ENCODE measurements at places on chromosomes 12 and 14. TPM values are rescaled to one million over a fixed set of nuclear protein-coding genes. Genes with fewer than 3 reads are reported as not detected.
A peak's percentile ranks its signal among the peaks of the same experiment; 100 is the strongest.

Gene FOXG1
- not detected for total RNA-seq

Gene BEGAIN
- 0.48 TPM for total RNA-seq

Gene VEZT
- 106 TPM for total RNA-seq

- DNase-seq: peak; percentile 81
Measured at GRCh38 chr12:46553266-46553665, 180.7 kb upstream of the SLC38A2 start.

DNA sequence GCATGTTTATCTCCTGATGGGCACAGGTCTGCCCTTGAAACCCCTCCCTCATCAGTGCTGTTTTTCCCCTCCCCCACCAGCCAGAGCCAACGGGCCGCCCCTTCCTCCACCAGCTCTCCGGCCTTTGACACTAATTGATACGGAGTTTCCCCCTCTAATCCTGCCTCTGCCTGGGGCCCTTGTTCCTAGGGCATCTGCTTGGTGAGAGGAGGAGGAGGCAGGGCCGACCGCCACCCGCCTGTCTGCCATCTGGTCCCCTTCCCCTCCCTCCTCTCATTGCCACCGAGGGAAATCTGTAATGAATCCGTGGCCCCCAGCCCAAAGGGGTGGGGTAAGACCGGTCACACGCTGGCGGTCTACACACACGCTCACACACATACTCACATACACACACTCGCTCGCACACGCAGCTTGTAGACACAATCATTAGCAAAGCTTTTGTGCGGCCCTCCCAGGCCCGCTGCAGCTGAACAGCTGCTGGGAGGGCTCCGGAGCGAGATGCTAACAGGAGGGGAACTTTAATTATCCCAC is 27.4 kb downstream of the SRRM4 start:
- no peak for DNase-seq

DNA sequence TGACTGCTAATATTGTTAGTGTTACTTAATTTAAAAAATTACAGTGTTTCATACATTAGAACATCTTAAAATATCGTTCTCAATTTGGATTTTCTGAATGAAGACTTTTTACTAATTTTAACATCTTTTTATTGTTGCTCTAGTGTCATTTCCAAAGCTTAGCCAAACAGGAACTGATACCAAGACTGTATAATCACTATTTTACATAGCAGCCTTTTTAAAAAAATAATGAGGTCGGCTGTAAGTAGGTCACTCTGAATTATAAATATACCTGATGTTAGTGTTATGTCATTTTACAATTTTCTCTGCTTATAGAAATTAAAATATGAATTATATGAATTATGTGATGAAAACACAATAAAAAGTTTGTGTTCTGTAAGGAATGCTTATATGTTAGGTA is 321.5 kb downstream of the TMEM117 start:
- no peak for DNase-seq

- DNase-seq: no peak
Measured at GRCh38 chr14:102514987-102515733, 5.6 kb upstream of the ANKRD9 start.

GRCh38 chr12:85872497-85873091 is 1.5 kb upstream of the NTS start:
- DNase-seq: peak; percentile 4

DNA sequence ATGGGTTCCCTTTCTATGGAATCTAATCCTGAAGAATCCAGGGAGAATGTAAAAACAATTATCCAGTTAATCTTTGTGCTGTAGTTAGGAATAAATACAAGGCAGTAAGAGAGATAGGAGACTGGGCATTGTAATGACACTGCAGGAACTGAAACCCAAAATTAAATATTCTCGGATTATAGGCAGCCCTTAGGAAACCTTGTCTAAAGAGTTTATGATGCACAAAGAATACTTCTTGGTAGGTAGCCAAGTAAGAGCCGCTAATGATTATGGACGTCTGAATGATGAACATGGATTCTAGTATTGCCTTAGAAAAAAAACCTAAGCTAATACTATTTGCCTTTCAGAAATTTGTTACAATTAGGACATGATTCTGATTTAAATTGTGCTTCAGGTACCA is 165.4 kb upstream of the LRIG3 start:
- DNase-seq: no peak

DNA sequence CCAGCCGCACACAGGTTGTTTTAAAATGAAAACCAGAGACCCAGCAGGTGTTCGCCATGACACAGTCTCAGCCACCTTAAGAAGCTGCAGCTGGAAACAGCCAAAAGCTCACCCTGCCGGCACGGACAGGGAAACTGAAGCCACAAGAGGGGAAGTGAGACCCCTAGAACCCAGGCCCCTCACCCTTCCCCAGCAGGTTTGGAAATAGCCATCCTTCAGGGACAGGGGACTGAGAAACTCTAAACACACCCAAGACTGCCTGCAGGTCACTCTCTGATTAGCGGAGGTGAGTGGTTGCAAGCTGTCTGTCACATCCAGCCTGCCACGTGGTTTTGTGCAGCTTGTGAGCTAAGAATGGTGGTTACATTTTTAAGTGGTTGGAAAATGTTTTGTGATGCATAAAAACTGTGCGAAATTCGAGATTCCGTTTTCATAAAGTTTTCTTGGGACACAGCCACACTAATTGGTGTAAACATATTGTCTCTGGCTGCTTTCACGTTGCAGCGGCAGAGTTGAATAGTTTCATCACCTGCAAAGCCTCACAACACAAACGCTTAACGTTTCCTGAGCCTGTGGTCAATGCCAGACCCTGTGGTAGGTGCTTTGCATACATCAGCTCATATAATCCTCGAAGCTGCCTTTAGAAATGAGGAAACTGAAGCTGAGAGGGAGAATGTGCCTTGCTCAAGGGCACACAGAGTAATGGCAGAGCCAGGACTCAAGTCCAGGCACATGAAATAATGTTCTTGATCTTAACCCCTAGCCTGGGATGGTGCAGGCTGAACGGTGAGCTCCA is 1.7 kb upstream of the SELPLG start:
- DNase-seq: no peak

- DNase-seq: no peak
Measured at GRCh38 chr12:117522559-117522958, 161.1 kb upstream of the NOS1 start.

DNA sequence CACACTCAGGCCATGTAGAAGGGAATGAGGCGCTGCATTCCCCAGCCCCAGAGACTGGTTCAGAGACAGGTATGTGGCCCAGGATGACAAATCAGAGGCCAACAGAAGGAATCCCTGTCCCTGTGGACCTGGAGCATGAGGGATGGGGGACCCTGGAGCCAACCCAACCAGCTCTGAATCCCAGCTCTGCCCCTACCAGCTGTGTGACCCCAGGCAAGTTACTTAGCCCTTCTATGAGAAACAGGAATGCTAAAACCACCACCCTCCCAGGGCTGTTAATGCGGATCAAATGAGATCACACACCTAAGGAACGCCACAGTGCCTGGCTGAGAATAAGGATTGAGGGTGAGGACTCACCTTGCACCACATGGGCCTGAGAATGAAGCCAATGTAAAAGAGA is 15.6 kb downstream of the ITPK1 start:
- DNase-seq: peak; percentile 69

DNA sequence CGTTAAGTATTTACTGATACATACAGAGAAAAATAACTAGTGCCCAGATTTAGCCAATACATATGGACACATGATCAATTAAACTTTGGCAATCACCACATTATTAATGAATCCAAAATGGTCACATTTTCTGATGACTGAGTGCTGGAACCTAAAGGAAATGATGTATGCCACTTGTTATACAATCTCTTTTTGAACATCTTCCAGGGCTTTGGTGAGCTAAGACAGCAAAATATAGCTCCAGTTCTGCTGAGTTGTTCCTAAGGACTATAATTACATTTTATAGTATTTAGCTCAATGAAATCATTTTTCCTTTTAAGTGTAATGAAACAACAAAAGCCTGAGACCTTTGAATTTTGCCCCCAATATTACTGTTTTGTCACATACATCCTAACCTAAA is 329.1 kb upstream of the ATP2B1 start:
- DNase-seq: no peak

Data from foreskin keratinocyte (primary cell).